ENCODE measurements at places on chromosomes 12 and 14.
A peak's percentile ranks its signal among the peaks of the same experiment; 100 is the strongest.

- DNase-seq, result no peak
- no peaks in the 10 kb centered on the region for H3K4me1 ChIP-seq
- no peak overlapping the region for H3K27ac ChIP-seq
- H3K36me3 ChIP-seq, result no peaks in the 10 kb centered on the region
- no peak overlapping the region for H3K4me3 ChIP-seq
Observed at GRCh38 chr12:102385343-102385742, 95.0 kb downstream of the IGF1 start.

DNA sequence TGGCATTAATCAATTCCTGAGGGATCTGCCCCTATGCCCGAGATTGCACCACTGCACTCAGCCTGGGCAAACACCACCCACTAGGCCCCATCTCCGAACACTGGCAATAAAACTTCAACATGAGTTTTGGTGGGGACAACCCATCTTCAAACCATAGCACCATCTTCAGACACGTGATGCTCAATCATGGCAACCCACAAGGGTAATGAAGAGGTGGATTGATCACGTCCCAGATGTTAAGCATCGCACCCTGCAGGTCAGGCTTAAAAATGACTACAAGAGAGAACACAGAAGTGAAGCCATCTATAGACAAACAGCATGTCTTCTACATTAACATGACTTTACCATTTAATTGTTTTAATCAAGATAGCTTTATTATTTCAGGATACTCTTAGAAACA lies 42.8 kb upstream of the DDHD1 start:
- no peaks in the 10 kb centered on the region for H3K36me3 ChIP-seq
- DNase-seq, result no peak
- H3K4me3 ChIP-seq, result no peak overlapping the region
- H3K27me3 ChIP-seq, result no peaks in the 10 kb centered on the region
- H3K27ac ChIP-seq, result no peak overlapping the region

- no peaks in the 10 kb centered on the region for H3K4me1 ChIP-seq
- no peak for DNase-seq
- H3K27me3 ChIP-seq, result no peaks in the 10 kb centered on the region
- H3K27ac ChIP-seq, result no peak overlapping the region
- no peak overlapping the region for H3K4me3 ChIP-seq
- no peaks in the 10 kb centered on the region for H3K36me3 ChIP-seq
Observed at GRCh38 chr12:122795807-122796206, 21.4 kb downstream of the CCDC62 start.

- peaks cover 89% of the 10 kb centered on the region for H3K4me1 ChIP-seq
- peaks cover 6% of the 10 kb centered on the region for H3K36me3 ChIP-seq
- H3K4me3 ChIP-seq, result no peak overlapping the region
- no peak for DNase-seq
- no peaks in the 10 kb centered on the region for H3K27me3 ChIP-seq
Observed at GRCh38 chr12:57237596-57237931, 8.1 kb downstream of the SHMT2 start.

- no peaks in the 10 kb centered on the region for H3K36me3 ChIP-seq
- DNase-seq, result no peak
- H3K27ac ChIP-seq, result no peak overlapping the region
- no peak overlapping the region for H3K4me3 ChIP-seq
Observed at GRCh38 chr12:62698701-62699101, 232.1 kb downstream of the MON2 start.

DNA sequence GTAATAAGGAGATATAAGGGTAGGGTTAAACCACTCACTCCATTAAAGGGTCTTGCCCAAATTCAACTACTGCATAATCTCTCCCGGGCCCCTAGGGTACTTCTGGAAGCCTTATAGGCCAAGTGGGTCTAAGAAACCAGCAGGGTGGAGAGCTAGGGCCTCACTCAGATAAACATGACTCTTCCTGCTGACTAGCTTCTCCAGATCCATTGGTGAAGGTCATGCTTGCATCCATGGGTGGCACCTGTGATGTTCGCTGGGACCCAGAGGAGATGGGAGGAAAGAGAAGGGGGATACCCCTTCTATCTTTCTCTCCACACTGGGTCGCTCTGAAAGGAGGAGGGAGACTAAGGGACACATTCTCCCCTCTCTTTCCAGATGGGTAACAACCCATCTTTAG lies 36.1 kb upstream of the HIGD1C start:
- H3K27me3 ChIP-seq, result no peaks in the 10 kb centered on the region
- H3K36me3 ChIP-seq, result no peaks in the 10 kb centered on the region
- H3K4me3 ChIP-seq, result no peak overlapping the region
- DNase-seq, result no peak

DNA sequence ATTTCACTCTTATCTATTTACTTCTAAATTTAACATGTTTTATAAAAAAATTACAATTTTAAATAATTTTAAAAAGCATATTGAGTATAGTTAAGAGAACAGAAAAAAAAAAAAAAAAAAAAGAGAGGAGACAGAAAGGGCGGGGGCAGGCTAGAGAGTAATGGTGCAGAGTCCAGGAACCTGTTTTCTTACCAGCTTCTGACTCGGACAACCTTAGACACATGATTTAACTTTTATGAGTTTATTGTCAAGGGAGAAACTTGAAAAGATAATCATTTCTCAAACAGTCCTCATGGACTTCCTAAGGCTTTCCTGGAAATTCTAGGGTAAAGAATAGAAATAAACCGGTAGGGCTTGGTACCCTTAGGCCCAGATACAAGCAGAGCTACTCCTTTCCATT lies 84.3 kb downstream of the RPS6KA5 start:
- DNase-seq, result no peak
- no peaks in the 10 kb centered on the region for H3K36me3 ChIP-seq
- H3K27ac ChIP-seq, result no peak overlapping the region
- 0 out of 2 replicates have a peak, but pooled peaks cover 2% of the 10 kb centered on the region for H3K27me3 ChIP-seq
- H3K4me1 ChIP-seq, result no peaks in the 10 kb centered on the region

DNA sequence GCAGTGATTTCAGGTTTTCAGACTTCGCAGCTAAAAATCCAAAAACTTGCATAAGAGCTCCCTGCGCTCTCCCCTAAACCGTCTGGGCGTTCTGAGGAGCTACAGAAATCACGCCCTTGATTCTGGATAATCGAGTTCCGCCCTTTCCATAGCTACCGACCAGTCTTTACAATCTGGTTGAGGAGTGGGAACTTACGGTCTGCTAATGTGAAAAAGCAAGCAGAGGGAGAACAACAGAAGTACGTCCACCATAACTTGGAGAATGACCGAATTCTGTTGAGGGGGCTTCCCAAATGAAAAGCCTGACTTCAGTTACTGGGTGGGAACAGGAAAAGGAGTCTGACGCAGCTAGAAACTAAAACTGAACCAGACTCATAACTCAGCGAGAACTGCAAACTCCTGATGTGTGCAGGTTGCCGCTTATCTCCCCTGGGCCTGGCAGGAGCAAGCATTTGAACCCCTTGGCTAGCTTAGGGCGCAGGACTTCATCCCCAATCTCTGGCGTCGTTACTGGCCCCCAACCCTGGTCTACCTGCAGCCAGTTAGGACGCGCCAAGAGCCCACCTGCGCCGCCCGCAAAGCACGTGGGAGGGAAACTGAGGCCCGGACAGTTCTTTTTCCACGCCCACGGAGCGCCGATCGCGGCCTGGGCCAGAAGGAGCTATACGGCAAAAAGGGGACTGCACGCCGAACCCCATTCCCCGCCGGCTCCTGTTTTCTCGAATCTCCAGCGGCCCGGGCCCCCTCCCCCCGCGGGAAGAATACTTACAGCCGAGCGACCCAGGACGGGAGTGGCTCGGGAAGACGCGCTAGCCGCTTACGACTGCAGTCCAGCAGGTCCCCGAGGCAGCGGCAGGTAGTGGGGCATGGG lies 838 bp downstream of the LRIG3 start:
- no peaks in the 10 kb centered on the region for H3K4me1 ChIP-seq
- no peak overlapping the region for H3K27ac ChIP-seq
- H3K27me3 ChIP-seq, result no peaks in the 10 kb centered on the region
- H3K36me3 ChIP-seq, result no peaks in the 10 kb centered on the region
- no peak for DNase-seq

GRCh38 chr14:67736771-67737170 lies 35.1 kb downstream of the RDH12 start:
- no peak overlapping the region for H3K27ac ChIP-seq
- no peaks in the 10 kb centered on the region for H3K36me3 ChIP-seq
- H3K4me3 ChIP-seq, result no peak overlapping the region
- H3K4me1 ChIP-seq, result no peaks in the 10 kb centered on the region

DNA sequence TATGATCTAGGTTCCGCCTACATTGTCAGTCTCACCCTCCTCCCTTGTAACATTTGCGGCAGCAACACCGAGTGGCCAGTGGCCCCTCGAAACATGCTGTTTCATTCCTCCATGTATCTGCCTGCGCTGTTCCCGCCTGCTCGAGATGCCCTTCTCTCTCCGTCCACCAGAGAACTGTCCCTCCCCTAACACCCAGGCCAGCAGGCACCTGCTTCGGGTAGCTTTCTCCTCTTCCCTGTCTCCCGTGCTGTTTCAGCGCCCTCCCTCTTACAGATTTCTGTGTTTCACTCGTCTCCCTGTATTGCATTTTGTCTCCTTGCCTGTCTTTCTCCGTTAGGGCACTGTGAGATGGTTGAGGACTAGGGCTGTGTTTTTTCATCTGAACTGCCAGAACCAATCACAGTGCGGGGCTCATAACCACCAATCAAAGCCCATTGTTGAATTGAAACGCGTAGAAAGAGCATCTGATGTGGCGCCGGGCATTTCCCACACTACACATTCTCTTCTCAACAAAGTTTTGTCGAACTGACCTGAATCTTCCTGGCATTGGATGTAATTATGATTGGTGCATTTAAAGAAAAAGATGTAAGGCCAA lies 40.9 kb upstream of the ELK3 start:
- no peaks in the 10 kb centered on the region for H3K4me1 ChIP-seq
- H3K4me3 ChIP-seq, result no peak overlapping the region
- no peak for DNase-seq
- no peaks in the 10 kb centered on the region for H3K27me3 ChIP-seq
- H3K36me3 ChIP-seq, result no peaks in the 10 kb centered on the region

DNA sequence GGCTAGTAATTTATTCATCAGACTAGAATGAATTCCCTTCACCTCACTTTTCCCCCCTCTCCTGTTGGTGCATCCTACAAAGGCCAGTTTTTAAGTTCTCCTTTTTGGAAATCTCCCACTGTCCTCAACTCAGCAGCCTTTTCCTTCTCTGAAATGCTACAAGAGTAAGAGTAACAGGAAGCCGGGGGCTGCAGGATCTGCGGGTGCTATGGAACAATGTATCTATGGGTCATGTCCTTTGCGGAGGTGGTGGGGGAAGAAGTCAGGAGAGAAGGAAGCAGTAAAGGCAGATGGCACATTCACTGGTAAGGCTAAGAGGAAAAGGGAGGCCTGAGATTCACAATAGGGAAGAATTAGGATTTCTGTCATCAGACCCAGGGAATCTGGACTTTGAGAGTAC lies 22.2 kb upstream of the TESC start:
- no peaks in the 10 kb centered on the region for H3K27me3 ChIP-seq
- no peak overlapping the region for H3K4me3 ChIP-seq
- peaks cover 18% of the 10 kb centered on the region for H3K4me1 ChIP-seq

DNA sequence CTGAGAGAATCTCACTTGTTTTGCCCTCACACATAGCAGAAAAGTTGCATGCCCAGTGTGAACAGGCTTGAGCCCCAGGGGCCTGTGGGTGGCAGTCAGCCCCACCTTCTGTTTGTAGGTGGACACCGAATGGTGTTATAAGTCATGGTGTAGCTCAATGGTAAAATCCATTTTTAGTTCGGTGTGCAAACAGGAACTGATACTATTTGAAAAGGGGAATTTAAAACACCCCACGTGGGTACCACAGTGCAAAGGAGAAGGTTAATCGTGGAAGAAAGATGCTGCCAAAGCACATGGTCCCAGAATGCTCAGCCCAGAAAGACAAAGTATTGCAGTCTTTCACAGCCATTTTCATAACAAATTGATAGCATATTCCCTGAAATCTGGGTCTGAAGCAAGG lies 71.8 kb upstream of the GZMB start:
- no peaks in the 10 kb centered on the region for H3K27me3 ChIP-seq
- H3K36me3 ChIP-seq, result no peaks in the 10 kb centered on the region
- peaks cover 8% of the 10 kb centered on the region for H3K4me1 ChIP-seq
- peak; percentile 59 for DNase-seq
- H3K4me3 ChIP-seq, result no peak overlapping the region
- no peak overlapping the region for H3K27ac ChIP-seq

DNA sequence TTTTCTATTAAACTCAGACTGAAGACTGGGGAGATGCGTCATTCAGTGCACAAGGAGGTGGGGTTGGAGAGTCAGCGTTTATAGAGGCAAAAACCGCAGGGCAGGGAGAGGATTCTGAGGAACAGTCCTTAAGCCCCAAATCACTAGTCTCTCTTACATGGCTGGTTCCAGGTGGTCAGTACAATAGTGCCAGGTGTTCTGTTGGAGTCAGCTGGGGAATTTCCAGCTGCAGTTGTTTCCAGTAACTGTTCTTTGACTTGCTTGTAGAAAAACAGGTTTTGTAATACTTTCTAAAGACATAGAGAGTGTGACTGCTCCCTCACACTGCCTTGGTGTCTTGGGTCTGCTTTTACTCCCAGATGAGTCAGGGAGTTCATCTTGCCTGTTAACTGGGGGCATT lies 192.2 kb downstream of the TMTC3 start:
- H3K4me1 ChIP-seq, result no peaks in the 10 kb centered on the region
- H3K27ac ChIP-seq, result no peak overlapping the region
- H3K4me3 ChIP-seq, result no peak overlapping the region
- H3K27me3 ChIP-seq, result 0 out of 2 replicates have a peak, but pooled peaks cover 4% of the 10 kb centered on the region

GRCh38 chr14:22420598-22421186 lies 168.3 kb downstream of the DAD1 start:
- H3K27ac ChIP-seq, result peak overlapping the region; percentile 92
- H3K27me3 ChIP-seq, result no peaks in the 10 kb centered on the region
- peaks cover 92% of the 10 kb centered on the region for H3K4me1 ChIP-seq
- DNase-seq, result no peak

DNA sequence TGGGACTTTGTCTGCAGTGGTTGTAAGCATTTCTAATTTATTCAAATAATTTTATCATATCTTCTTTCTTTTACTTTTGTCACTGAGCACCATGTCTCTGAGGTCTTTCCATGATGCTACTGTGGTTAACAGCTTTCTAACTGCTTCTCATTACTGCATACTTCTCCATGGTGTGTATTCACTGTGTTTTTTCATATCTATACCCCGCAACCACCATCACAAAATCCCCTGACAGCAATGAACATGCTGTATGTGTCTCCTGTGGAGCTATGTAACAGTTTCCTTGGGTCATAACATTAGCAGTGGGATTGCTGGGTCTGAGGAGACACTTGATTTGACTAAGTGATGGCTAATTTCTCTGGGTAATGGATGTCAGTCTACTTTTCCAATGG lies 29.2 kb upstream of the CHST11 start:
- peaks cover 19% of the 10 kb centered on the region for H3K4me1 ChIP-seq
- H3K27me3 ChIP-seq, result no peaks in the 10 kb centered on the region
- no peaks in the 10 kb centered on the region for H3K36me3 ChIP-seq
- DNase-seq, result no peak
- H3K4me3 ChIP-seq, result no peak overlapping the region

DNA sequence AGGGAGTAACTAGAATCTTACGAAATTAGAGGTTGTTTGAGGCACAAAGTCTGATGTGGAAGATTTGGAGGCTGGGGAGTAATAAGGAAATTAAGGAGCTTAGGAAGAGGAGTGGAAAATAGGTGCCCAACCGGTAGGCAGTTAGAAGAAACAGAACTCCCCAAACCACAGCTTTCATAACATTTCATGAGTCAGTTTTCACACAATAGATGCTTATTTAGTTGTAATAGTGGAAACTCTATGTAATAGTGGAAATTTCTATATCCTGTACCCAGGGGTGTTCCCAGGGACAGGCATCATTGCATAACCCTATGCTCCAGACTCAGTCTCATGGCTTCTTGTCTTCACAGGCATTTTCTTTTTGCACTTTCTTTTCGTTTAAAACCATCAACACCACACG lies 8.3 kb downstream of the C3AR1 start:
- H3K4me1 ChIP-seq, result peaks cover 21% of the 10 kb centered on the region
- no peaks in the 10 kb centered on the region for H3K27me3 ChIP-seq
- no peak overlapping the region for H3K27ac ChIP-seq
- H3K4me3 ChIP-seq, result no peak overlapping the region
- DNase-seq, result no peak
- no peaks in the 10 kb centered on the region for H3K36me3 ChIP-seq

Data from Karpas-422 (cell line).